ENCODE measurements at places on chromosomes 2 and 18.

DNA sequence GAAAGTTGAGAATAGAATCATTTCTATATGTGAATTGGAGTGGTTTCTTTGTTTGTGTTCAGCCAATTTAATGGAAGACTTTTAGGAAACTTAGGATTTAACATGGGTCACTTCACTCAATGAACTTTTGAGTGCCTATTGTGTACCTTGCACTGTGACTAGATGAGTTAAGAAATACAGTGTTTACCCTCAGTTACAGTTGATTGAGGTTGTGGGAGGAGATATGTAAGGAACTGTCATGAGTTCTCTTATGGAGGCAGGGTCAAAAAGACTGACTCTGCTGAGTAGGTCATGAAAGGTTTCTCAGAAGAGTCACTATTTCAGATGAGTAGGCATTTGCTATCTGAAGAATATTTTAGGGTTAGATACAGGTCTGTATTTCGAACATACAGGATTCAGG, 98.6 kb downstream of the RAB3GAP1 start:
- no peak for DNase-seq

DNA sequence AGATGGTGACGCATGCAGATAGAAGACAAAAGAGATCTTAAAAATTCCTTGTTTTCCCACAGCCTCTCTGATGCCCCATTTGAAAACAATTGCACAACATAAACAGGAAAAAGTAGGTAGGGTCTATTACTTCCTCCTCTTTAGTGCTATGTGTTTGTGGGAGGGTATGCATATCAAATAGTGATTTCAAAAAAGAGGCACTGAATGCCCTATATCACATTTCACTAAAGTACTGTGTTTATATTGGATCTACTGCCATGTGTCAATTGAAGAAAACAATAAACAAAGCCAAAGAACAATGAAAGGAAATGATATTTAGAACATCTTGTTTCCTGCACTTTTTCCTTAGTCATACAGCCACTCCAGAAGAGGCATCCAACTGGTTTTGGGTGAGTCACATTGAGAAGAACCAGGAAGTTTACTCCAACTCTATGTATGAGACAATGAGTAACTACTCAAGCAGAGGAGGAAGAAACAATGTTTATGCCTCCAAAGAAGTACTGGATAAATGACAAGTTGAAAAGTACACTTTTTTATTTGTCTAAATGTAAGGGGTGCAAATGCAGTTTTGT, 583.6 kb downstream of the FBXO15 start:
- no peak for DNase-seq

DNA sequence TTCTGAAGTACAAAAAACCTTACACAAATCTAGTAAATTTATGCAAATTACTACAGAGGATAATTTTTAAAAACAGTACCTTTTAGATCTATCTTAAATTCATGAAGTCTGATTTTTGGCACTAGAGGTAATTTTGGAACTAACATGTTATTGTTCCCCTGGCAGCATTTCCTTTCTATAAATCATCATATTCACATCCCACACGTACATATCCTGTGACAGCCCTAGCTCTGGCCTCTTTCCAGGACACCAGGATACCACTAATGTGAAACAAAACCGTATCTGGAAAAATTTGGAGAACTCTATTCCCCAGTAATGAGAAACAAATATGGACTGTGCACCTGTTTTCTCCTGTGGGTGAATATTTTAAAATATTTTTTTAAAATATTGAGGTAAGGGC, 14.0 kb upstream of the BIRC6 start:
- DNase-seq, result no peak

DNA sequence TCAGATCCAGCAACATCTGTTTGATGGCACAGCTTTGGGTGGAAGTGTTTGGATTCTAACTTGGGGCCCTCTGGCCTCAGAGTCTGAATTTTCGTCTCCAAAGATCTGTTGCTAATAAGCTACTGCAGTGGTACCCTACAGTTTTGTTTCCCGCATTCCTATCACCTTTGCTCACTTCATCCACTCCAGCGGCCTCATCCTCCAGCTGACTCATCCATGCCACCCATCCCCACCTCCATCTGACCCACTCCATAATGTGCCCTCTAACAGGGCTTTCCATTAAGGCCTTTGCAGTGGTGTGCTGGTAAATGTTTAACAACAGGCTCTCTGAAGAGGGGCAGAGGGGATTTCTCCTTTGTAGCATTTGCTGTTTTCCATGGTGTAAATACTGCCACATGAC, 225.5 kb downstream of the TGIF1 start:
- DNase-seq, result no peak

DNA sequence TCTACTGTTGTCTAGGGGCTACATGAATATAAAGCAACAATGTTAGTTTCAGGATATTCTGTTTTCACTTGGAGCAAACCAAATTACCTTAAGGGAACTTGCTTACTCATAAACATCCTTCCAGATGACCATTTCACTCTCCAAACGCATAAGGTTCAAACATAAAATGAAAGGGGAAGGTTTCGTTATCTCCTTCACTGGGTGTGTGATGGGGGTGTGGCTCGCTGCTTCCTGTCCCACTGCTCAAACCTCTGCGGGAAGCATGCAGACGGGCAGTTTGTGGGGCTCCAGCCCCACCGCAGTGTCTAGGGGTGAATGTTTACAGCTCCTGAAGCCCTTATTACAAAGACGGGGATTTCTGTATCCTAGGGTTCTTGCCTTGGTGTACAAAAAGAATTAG, 1310.9 kb upstream of the TMEFF2 start:
- no peak for DNase-seq

- no peak for DNase-seq
Observed at GRCh38 chr18:58639751-58640427, 11.0 kb upstream of the ALPK2 start.

GRCh38 chr18:32373995-32374394, 96.7 kb downstream of the GAREM1 start:
- no peak for DNase-seq

- no peak for DNase-seq
Observed at GRCh38 chr2:227450926-227451654, 20.9 kb upstream of the AGFG1 start.

DNA sequence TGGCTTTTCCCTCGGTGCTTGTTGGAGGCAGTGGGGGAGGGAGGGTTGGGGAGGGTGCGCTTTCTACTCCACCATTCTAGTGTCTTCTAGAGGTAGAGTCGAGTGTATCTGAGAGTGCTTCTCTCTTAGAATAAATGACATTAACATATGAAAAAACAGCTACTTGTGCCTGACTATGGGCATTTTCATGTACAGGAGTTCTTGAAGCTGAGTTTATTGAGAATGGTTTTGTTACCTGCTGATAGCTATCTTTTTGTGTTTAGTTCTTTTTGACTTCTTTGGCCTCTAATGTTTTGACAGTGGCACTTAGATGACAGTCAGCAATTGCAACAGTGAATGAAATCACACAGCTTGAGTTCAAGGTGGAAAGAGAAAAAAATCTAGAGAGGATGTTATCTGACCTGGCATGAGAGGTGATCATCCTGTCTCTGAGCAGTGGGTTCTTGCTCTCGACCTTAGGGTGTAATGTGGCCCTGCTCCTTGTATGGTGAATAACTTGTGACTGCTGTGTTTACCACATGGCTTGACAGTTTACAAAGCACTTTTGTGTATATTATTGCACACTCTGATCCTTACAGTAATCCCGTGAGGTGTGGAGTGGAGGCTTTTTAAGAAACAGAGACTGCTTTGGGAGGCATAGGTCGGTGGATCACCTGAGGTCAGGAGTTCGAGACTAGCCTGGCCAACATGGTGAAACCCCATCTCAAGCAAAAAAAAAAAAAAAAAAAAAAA, 86.7 kb downstream of the AGAP1 start:
- no peak for DNase-seq

DNA sequence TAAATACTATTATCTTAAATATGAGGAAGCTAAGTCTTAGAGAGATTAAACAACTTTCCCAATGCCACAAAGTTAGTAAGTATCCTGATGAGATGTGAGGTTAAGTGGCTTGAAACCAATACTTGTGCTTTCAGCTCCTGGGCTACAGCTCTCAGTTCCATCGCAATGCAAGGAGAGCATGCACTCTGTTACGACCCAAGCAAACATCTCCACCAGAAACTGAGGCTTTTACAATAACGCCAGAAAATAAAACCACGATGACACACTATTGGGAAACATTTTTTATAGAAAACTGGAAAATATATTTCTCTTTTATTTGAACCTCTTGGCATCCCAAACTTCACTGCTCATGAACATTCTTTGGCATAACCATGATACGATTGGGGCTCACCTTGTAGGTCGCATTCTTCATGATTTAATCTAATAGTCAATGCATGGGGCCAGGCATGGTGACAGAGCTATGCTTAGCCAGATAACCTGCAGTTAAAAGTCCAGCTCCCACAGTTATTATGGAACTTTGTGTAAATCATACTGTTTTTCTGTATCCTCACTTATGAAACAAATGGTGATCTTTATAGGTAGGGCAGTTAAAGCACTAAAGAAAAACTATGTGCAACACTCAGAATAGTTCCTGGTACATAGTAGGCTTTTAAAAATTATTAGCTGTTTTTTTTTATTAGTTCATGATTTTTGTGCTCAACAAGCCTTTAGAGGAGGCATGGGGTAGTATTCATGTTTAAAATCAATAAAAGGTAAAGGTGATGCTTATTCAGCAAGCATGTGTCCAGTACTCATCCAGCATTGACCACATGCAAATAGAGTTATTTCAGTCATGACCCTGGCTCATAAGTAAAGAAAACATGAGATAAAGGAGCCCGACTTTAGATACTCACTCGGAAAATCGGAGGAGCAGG, 238.3 kb upstream of the TRIB2 start:
- no peak for DNase-seq

GRCh38 chr2:10883801-10884478, 27.8 kb upstream of the KCNF1 start:
- DNase-seq, result no peak

DNA sequence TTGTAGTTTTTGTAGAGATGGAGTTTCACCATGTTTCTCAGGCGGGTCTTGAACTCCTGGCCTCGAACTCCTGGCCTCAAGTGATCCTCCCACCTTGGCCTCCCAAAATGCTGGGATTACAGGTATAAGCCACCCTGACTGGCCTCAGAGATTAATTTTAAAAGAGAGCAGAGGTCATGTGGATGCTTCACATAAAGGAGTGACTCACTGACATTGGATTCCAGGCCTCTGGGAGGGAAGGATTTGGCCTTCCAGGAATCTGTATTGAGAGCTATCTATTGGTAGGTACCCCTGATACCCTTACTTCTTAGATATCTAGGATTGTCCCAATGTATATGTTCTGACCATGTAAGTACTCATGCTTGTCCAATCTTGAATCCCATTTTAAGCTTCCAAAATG, 138.4 kb downstream of the FAM161A start:
- no peak for DNase-seq

DNA sequence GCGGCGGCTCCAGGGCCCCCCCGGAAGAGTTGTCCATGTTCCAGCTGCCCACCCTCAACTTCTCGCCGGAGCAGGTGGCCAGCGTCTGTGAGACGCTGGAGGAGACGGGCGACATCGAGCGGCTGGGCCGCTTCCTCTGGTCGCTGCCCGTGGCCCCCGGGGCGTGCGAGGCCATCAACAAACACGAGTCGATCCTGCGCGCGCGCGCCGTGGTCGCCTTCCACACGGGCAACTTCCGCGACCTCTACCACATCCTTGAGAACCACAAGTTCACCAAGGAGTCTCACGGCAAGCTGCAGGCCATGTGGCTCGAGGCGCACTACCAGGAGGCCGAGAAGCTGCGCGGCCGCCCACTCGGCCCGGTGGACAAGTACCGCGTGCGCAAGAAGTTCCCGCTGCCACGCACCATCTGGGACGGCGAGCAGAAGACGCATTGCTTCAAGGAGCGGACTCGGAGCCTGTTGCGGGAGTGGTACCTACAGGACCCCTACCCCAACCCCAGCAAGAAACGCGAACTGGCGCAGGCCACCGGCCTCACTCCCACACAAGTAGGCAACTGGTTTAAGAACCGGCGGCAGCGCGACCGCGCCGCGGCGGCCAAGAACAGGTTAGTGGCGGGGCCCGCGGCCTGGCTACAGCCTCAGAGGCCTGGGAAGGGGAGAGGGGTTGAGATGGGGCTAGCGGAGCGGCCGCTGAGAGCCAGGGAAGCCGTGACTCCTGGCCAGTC, 965 bp downstream of the SIX3 start:
- DNase-seq, result no peak

DNA sequence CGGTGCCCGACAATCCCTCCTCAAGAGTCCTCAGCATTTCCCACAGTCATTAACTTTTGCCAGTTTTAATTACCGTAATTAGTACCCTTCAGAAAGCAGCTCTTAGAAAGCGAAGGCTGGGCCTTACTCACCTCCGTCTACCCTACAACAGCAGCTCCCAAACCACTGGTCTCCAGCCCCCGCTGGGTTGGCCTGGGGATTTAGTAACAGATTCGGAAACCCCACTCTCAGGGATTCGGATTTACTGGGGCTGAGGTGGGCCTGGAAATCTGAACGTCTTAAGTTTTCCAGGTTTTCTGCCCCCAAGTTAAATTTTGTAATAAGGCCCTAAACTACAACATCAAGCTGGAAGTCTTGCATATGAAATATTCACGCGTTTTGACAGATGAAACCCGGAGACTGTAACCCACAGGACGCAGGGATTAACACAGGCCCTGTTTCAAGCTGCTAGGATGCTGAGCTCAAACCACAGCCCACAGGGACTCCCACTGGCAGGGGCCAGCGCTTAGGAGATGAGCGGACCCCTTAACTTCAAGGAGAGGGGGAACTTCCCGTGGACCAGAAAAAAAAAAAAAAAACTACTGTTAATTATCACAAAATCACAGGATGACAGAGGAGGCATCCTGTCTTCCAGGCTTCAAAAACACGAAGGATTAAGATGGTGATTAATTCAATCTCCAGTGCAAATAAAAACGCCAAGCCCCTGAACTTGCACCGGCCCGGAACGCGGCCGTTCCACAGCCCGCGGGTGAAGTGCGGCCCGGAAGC, 985 bp downstream of the ILKAP start:
- no peak for DNase-seq

DNA sequence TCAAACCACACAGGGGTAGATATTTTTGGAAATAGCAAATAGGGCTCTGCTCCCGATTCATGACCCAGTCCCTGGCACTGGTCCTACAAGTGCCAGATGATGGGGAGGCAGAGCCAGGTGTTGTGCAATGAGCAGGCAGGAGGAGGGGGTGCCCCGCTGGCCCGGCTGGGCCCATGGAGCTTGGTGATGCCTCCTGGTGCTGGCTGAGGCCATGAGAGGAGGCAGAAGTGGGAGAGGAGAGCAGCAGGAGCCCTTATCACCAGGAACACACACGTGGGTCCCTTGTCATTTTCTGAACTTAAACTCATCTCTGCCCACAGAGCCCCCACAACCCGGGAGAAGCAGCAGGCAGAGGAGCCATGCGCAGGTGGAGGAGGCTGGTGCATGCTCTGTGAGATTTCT, 90.5 kb upstream of the MAPK4 start:
- DNase-seq, result peak; percentile 32

DNA sequence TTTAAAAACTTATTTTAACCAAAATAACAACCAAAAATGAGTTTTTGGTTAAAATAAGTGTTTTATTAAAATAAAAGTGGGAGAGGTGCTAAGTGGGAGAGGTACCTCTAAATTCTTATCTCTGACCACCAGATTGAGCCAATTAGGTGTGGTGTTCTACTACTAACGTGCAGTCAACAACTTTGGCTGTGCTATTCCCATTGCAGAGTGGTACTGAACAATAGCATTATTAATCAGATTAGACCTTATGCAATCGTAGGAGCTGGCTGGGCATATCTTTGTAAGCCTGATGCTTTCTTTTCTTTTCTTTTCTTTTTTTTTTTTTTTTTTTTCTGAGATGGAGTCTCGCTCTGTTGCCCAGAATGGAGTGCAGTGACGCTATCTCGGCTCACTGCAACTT, 38.9 kb downstream of the RAB27B start:
- DNase-seq, result no peak
